ENCODE measurements at places on chromosomes 2 and 18.
A peak's percentile ranks its signal among the peaks of the same experiment; 100 is the strongest.

- no peak for DNase-seq
Measured at GRCh38 chr2:241613017-241613780, 23.8 kb downstream of the THAP4 start.

DNA sequence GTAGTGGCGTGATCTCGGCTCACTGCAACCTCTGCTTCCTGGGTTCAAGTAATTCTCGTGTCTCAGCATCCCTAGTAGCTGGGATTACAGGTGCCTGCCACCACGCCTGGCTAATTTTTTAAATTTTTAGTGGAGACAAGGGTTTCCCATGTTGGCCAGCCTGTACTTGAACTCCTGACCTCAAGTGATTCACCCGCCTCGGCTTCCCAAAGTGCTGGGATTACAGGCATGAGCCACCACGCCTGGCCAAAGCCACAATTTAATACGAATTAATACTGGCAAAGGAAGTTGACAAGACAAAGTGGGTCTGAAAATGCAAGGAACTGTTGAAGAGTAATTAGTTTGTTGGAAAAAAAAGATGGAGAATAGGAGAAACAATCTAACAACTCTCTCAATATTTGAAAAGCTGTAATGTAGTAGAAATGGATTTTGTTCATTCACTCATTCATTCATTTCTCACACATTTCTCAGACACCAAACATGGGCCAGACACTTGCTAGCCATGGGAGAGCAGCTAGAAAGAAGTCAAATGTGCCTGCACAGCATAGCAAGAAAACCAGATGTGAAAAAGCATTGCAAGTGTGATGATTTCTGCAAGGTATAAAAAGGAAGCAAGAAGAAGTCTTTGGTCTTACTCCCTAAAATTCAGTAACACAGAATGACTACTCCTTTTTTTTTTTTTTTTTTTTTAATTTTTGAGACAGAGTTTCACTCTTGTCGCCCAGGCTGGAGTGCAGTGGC is 39.4 kb upstream of the ATL2 start:
- no peak for DNase-seq

GRCh38 chr18:79460481-79461300 is 65.0 kb downstream of the NFATC1 start:
- peak; percentile 12 for DNase-seq

GRCh38 chr2:128347701-128348539 is 29.3 kb upstream of the HS6ST1 start:
- DNase-seq: no peak

GRCh38 chr18:74901362-74902146 is 303.9 kb downstream of the ZNF407 start:
- DNase-seq: no peak

DNA sequence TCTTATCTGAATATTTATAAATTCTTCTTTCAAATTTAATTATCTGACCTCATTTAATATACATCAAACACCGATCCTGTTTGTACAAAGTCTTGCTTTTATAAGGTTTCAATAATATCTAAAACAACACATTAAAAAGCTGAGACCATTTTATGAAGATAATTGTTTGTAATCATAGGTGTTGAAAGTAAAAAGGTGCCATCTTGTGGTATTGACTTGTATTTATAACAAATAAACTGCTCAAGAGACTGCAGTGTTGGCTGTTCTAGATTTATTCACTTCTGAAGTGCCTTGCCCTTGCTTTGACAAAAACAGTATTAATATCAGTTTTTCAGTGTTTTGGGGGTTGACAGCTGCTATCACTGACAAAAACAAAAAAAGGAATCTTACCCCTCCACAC is 286.8 kb upstream of the HNMT start:
- DNase-seq: no peak
